ENCODE measurements at places on chromosomes 1 and 21.

- DNase-seq, result no peak
Observed at GRCh38 chr1:244662599-244662998, 9.7 kb downstream of the DESI2 start.

DNA sequence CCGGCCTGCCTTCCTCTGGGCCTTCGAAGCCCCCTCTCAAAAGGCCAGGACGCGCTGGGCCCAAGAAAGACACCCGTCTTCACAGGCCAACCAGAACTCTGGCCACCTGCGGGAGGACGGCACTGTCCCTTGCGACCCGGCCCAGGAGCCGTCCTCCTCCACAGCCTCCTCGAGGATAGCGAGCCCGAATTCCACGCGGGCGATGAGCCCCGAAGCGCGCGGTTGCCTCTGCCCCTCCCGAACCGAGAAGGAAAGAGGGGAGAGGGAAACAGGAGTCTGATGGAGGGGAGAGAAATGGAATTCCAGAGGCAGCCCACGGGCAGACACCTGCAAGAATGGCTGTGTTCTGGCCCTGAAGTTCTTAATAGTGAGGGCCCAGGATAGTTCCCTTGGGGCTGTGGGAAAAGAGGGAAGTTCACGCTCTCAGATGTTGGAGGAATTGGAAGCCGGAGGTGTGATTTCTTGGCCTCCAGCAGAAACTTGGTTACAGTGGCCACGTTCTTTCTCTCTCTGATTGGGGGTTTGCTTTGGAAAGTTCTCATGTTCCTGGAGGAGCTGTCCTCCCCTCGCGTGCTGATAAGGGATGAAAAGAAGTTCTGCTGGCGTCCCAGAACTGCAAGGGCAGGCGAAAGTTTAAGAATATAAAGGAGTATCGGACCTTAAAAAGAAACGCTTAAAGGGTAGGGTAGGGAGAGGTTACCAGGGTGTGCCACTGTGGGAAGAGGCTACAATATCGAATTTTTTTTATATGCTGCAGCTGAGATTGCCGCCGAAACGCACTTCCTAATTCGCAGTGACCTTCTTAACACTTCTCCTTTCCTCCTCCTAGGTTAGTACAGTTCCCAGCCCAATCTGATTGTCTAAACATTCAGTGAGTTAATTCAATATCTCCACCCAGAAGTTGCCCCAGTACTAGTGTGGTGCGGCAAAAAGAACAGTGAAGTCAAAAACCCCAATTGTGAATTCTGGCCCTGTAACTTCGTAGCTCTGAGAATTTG, 5.8 kb upstream of the SLC44A5 start:
- DNase-seq, result peak; percentile 60

- no peak for DNase-seq
Observed at GRCh38 chr1:110876748-110877341, 3.9 kb downstream of the CD53 start.

GRCh38 chr1:225767634-225768540, 9.7 kb upstream of the SRP9 start:
- peak; percentile 87 for DNase-seq

- no peak for DNase-seq
Observed at GRCh38 chr1:206537141-206537540, 29.8 kb downstream of the RASSF5 start.
